ENCODE measurements at places on chromosomes 13 and 19.
A peak's percentile ranks its signal among the peaks of the same experiment; 100 is the strongest.

DNA sequence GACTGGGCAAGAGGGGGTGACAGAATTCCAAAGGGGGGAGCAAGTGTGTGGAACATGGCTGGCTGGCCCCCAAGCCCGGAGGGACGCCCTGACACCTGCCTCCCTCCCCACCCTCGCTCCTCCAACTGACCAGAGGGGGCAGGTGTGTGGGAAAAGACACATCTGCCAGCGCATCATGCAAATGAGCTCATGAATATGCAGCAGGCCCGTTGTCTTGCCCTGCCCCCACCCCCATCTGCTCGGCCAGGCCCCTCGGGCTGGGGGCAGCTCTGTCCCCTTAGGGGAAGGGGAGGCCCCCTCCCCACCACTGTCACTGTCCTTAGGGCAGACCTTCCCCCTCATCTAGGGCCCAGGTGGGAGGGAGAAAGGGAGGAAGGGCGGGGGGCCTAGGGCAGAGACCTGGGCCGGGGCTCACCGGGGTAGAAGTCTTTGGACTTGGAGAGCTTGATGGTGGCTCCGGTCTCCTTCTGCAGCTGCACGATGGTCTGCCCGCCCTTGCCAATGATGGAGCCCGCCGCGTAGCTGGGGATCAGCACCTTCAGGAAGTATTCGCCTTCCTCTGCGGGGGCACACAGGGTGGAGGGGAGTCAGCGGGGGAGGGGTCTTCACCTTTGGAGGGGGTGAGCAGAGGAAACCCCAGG lies 12.9 kb downstream of the NOVA2 start:
- peak; percentile 10 for DNase-seq

- no peak for DNase-seq
These were observed 2770.4 kb upstream of the PCDH20 start for GRCh38 chr13:64186071-64186470.

DNA sequence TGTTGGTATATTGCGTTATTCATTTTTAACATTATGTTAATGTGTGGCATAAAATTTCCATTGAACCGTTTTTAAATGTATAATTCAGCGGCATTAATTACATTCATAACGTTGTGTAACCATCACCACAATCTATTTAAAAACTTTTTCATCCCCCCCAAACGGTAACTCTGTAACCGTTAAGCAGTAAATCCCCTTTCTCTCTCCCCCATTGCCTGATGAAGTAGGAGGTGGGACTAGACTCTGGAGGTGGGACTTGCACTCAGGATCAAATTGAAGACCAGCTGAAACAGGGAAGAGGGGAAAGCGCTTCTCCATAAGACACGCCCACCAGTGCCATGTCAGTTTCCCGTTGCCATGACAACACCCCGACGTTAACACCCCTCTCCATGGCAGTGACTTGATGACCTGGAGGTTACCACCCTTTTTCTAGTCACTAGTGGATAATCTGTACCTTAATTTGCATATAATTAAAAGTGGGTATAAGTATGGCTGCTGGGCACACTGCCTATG lies 16.8 kb downstream of the CLEC11A start:
- no peak for DNase-seq

- DNase-seq, result no peak
These were observed 139.0 kb downstream of the TM9SF2 start for GRCh38 chr13:99640260-99640659.

DNA sequence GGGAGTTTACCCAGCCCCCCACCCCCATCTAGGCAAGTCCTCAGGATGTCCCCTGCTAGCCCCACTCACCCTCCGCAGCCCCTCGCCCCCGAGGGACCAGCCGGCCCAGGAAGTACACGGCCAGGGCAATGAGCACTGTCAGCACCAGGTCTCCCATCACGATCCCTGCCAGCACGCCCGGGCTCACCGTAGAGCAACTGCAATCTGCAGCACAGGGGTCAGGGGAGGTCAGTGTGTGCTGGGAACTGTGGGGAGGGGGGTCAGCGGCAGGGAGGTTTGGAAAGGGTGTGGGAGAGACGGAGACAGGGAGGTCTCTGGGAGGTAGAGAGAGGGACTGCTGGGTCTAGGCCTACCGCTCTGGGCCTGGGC lies 734 bp downstream of the TYROBP start:
- DNase-seq, result no peak

DNA sequence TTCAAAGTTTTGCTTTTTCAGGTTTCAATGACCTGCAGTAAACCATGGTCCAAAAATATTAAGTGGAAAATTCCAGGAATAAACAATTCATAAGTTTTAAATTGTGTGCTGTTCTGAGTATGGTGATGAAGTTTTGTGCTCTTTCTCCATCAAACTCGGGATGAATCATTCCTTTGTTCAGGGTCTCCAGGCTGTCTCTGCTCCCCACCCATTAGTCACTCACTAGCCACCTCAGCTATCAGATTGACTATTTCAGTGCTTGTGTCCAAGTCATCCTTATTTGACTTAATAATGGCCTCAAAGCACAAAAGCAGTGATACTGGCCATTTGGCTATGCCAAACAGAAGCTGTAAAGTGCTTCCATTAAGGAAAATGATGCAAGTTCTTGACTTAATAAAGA lies 1140.4 kb downstream of the EFNB2 start:
- DNase-seq, result no peak

DNA sequence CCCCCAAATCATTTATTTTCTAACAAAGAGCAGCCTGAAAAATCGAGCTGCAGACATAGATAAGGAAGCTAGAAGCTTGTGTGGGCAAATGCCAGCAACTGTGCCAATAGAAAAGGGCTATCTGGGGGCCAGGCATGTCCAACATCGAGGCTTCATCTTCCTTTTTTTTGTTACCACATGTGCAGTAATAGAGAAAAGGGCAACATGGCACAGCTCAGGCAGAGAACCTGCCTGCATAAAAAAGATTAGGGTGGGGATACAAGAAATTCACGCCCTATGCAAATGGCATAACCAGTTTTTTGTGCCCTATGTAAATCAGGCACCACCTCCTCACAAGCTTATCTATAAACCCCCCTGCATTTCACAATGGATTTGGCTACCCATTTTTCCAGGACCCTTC lies 60.4 kb upstream of the ABCC4 start:
- DNase-seq, result no peak

Measured in NCI-H1105 treated with DMSO at 0.1 percent for 48 hours (cell line).